ENCODE measurements at places on chromosomes 3 and 15.

GRCh38 chr3:105844704-105845103 is 24.1 kb downstream of the CBLB start:
- no peak for DNase-seq

- DNase-seq = no peak
Measured at GRCh38 chr15:57649138-57649537, 57.4 kb upstream of the POLR2M start.

GRCh38 chr3:133113927-133114597 is 75.9 kb downstream of the TMEM108 start:
- no peak for DNase-seq

GRCh38 chr3:112776000-112776399 is 70.7 kb downstream of the CD200R1L start:
- no peak for DNase-seq

- no peak for DNase-seq
Measured at GRCh38 chr3:134476306-134476705, 9.5 kb downstream of the ANAPC13 start.

DNA sequence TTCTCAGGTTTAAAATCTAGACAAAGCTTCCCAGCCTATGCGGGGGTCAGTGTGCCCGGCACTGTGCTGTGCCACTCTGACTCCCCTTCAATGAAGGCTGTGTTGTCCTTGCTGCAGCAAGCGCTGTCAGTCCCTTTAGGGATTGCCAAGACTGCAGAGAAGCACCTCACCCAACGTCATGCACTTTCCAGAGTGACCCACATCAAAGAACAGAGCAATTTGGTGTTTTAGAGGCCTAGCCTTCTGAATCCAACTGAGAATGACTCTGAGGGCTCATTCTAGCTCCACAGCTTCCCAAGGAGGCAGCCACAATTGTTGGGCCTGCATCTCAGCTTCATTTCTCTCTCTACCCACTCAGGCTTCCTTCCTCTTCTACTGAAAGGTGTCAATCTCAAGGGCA is 26.4 kb downstream of the SLC9A9 start:
- no peak for DNase-seq

DNA sequence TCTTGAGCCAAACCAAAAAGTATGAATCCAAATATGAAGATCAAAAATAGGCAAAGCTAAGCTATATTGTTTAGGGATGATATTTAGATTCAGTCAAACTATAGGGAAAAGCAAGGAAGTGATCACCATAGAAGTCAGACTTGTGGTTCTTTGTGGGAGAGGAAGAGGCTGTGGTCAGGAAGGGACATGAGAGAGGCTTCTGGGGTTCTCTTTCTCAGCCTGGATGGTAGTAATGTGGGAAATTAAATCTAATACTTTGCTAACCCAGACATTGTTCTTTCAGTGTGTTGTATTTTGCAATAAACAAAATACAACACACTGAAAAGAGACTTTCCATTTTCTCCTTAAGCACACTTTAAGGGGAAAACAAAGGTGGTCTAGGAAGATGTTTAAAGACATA is 3.1 kb downstream of the CX3CR1 start:
- DNase-seq = no peak

DNA sequence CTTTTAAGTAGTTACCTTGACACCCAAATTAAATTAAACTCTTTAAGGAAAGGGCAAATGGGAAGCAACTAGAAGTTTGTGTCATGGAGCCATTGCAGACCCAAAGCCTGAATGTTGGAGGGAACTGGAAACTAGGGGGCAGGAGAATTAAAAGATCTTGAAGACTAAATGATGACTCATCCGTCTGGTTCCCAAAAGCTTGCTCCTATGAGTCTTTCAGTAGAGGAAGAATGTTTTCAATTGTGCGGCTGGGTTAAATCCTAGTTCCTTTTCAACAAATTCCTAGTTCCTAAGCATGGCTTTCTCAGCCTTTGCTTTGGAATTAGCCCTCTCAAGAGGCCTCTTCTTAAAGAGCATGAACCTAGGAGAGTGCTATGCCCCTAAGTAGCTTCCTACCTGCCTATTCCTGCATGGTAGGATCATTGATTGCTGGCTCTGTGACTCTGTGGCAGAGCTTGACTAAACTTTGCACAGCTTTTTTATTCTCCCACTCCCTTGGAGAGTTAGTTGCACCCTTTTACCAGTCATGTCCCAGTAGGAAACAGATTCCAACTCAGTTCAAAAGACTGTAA is 17.7 kb downstream of the CLEC3B start:
- no peak for DNase-seq

- no peak for DNase-seq
Measured at GRCh38 chr3:29936766-29937165, 655.9 kb downstream of the RBMS3 start.

DNA sequence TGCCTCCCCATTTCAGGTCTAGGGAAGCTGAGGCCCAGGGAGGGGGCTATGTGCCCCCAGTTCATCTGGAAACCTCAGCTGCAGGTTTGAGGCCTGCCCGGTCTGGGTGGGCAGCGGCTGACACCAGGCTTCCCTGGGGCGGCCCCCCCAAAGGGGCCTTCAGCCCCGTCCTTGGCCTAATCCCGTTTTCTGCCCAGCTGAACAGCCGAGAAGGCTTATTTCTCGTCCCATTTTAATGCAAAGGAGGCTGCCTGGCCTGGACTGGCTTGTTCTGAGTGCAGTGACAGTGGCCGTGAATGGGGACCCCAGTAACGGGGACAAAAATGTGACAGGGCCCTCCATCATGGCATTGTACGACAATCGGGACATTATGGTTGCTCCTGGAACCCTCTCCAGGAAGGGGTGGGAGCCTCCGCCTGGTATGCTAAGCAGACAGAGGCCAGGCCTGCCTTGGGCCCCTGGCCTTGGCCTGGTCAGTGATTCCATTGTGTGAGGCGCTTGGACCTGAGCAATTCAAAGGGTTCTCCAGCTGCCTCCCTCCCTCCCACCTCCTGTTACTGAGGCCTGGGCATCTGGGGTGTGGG is 93.9 kb downstream of the WNT7A start:
- DNase-seq = no peak

GRCh38 chr15:64685230-64685888 is 90.0 kb downstream of the RBPMS2 start:
- DNase-seq = no peak

GRCh38 chr3:143902210-143902609 is 53.9 kb upstream of the SLC9A9 start:
- no peak for DNase-seq

GRCh38 chr3:164897342-164897741 is 181.0 kb downstream of the SI start:
- DNase-seq = no peak

DNA sequence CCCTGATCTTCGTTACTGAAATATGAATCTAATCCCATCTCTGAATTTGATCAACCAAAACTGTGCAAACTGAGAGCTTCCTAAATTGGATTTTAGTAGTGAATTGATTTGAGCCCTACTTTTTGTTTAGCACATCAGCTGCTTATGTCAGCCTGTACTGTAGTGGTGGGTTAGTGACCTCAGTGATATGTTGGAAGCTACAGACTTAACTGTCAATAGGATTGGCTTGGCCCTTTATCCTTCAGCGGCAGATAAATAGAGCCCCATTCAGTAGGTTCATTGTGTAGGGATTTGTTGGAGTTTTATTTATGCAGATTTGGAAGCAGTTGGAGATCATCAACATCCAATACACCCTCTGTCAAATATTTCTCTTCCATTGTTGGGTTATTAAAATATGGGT is 409.7 kb downstream of the SOX2 start:
- DNase-seq = no peak

DNA sequence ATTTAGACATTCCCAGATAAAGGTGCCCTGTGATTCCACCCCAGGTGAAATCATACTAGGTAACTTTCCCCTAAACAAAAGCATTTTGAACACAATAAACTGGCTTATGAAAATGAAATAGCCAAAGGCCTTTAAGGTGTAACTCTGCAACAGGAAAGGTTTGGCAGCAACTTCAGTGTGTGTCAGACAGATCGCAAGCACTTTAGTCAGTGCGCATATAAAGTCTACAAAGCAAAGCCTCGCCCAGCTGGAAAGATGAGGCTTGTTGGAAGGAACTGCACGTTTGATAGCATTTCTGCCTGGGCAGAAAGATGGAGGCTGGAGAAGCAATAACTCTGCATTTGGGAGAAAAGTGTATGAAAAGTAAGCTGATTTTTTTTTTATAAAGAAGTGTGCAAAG is 57.9 kb downstream of the PRICKLE2 start:
- no peak for DNase-seq

DNA sequence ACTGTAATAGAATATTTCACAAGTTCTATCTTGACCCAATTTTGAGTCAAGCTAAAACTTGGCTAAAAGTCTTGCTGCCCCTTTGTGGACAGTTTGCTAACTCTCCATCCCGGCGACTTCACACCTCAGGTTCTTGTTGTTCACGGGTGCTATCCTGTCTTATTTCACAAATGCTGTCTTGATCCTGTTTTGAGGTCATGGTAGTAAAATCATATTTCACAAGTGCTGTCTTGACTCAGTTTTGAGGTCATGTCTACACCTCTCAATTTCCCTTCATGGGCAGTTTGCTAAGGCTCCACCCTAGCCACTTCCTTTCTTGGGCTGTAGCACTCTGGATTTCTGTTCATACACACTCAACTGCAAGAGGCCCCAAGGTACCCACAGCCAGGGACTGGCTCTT is 45.0 kb upstream of the GK5 start:
- DNase-seq = no peak

- no peak for DNase-seq
Measured at GRCh38 chr3:3154879-3155610, 24.4 kb downstream of the CRBN start.

- DNase-seq = no peak
Measured at GRCh38 chr3:177802151-177802900, 605.0 kb upstream of the TBL1XR1 start.

- DNase-seq = no peak
Measured at GRCh38 chr3:156483002-156483401, 71.9 kb downstream of the SSR3 start.

- no peak for DNase-seq
Measured at GRCh38 chr3:193665370-193665989, 72.5 kb downstream of the OPA1 start.

- DNase-seq = peak; percentile 86
Measured at GRCh38 chr15:59276225-59277178, 69.9 kb downstream of the LDHAL6B start.

GRCh38 chr3:156424758-156425157 is 130.2 kb downstream of the SSR3 start:
- no peak for DNase-seq

DNA sequence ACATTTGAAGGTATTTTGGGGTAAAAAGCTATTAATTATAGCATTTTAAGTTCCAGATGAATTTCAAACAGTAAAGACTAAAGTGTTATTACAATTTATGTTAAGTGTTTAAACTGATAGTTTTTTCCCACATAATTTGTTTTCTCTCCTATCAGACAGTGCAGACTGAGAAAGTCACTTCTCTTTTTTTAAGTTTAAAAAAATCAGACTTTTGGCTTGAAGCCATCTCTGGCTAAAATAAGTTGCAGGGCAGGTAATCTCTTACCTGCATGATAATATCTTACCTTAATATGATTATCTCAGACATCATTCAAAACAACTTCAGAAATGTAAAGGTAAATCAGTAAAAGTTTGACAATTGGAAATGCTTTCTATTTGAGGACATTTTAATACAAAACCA is 21.5 kb upstream of the RAB6B start:
- DNase-seq = no peak

GRCh38 chr3:140206196-140207040 is 271.4 kb downstream of the CLSTN2 start:
- no peak for DNase-seq

GRCh38 chr3:148757238-148758215 is 59.8 kb downstream of the AGTR1 start:
- DNase-seq = no peak

DNA sequence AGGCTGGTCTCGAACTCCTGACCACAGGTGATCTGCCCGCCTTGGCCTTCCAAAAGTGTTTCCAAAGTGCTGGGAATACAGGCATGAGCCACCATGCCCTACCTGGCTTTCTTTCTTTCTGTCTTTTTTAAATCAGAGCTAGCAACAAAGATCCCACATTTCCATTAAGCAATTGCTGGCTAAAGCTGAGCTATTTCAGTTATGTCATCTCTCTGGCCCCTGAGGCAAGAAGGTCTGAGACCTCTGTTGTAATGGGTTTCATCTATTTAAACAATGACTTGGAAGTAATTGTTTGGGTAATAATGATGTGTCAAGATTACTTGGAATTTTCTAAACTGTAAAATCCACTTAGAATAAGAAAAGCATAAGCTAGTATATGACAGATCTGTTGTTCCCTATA is 30.2 kb upstream of the CRBN start:
- DNase-seq = no peak

- DNase-seq = no peak
Measured at GRCh38 chr3:154678041-154678654, 248.2 kb upstream of the GPR149 start.

DNA sequence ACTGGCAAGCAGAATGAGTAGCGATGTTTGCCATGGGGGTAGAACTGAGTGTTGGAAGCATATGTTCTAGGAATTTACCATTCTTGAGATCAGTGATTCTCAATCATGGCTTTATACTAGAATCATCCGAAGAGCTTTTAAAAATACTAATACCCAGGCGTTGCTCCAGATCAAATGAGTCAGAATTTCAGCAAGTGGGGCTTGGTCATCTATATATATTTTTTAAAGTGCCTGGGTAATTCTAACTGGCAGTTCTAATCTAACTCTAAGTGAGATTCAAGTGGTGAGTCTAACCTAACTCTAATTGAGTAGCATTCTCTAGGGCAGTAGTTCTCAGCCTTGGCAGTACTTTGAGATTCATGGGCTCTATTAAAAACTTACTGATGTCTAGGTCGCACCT is 20.8 kb downstream of the TM4SF1 start:
- DNase-seq = no peak

GRCh38 chr15:63323798-63324563 is 46.6 kb downstream of the APH1B start:
- DNase-seq = no peak

GRCh38 chr3:48244461-48244860 is 3.6 kb downstream of the ZNF589 start:
- DNase-seq = no peak

DNA sequence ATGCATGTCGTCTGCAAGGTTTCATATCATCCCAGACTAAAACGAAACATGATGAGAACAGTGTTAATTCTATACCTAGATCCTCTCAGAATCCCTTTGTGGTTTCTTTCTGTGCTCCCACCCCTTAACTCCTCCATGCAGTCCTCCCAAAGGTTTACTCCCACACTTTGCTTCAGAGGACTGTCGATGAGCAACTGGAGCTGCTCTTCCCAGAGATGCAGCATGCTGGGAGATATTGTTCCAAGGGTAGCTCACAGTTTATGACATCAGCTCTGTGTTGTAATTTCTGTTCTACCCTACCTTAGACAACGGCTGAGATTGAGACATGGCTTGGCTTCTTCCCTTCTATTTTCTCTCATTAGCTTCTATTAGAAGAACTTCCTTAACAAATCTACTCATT is 313.0 kb upstream of the COL8A1 start:
- no peak for DNase-seq

DNA sequence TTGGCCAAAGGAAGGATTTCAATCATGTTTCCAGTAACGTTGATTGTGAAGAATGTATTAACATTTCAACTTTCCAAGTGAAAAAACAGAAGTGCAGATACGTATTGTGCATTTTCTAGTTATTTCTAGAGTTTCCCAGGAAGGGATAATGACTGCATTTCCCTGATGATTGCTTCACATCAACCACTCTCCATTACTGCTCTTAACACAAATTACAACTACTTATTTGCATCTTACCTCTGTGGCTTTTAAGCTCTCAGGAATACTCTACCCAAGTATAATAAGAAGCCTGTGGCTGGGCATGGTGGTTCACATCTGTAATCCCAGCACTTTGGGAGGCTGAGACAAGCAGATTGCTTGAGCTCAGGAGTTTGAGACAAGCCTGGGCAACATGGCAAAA is 582.5 kb downstream of the ZNF385D start:
- DNase-seq = no peak

- no peak for DNase-seq
Measured at GRCh38 chr3:32428092-32429068, 36.7 kb downstream of the CMTM7 start.

Measured in transverse colon (tissue), 4 donors.